Naive thymus-derived CD8-positive, alpha-beta T cell (primary cell): ENCODE measurements at places on chromosomes 7 and 10.
A peak's percentile ranks its signal among the peaks of the same experiment; 100 is the strongest.

- no peak for DNase-seq
Measured at GRCh38 chr7:50553973-50554372, 11.2 kb downstream of the DDC start.

DNA sequence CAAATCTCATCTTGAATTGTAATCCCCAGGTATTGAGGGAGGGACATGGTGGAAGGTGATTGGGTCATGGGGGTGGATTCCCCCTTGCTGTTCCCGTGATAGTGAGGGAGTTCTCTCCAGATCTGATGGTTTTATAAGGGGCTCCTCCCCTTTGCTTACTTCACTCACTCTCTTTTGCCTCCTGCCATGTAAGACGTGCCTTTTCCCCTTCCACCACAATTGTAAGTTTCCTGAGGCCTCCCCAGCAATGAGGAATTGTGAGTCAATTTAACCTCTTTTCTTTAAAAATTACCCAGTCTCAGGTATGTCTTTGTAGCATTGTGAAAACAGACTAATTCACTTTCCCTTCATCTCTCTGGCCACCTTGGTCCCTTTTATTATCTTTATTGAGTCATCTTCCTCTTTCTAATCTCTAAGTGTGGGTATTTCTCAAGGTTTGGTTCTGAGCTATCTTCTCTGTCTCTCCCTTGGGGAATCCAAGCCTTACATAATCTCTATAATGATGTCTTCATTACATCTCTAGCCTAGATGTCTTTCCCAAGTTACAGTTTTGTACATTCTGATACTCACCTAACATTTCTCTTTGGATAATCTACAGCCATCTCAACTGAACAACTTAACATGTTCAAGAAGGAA, 99.1 kb upstream of the JCAD start:
- DNase-seq: no peak

DNA sequence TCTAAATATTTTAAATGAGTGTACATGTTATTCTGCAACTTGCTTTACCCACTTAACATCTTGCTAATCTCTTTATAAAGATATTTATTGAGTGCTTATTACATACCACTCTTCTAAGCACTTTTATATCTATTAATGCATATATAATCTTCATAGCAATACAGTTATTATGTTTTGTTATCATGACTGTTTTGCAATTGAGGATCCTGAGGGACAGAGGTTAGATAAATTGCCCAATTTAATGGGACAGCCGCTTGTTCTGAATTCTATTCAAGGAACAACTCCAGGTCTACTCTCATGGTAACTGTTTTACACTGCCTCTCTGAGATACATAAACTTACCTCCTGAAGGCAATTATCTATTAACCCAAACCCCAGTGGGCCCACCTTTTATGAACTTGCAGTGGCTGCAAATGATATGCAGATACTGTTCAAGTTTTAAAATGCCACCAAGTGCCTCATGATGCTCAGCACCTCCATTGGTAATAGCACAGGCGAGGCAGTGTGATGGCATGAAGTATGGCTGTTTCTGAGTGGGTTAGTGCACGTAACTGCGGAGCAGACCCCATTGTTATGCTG, 60.5 kb downstream of the PON1 start:
- DNase-seq: no peak

GRCh38 chr7:94907026-94907810, at the start of gene PPP1R9A:
Gene PPP1R9A (plus strand): TSS chr7:94907594. CDS start chr7:94910114, 2,520 bp downstream.
- DNase-seq: no peak

- DNase-seq: no peak
Measured at GRCh38 chr10:17984056-17984455, 32.3 kb downstream of the SLC39A12 start.

GRCh38 chr10:79353726-79354125, 6.5 kb downstream of the PPIF start:
- no peak for DNase-seq

DNA sequence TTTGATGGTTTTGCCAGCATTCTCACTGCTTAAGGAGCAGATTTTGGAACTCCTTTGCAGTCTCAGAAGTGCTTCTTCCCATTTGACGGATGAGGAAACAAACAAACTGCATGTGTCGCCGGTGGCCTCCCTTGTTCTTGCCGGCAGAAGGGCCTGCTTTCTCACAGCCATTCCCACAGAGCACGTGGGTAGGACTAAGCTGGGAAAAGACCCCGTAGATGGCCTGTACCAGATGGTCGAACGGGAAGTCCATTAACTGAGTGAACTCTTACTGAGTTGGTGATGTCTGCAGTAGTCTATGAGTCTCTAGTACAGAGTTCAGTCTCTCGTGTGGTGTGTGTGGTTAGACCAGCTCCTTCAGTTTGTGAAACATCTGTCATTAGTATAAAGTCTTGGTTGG, 131.9 kb downstream of the TRRAP start:
- no peak for DNase-seq

GRCh38 chr10:100986952-100987684, at the start of the genes MRPL43 and TWNK:
Gene MRPL43 (minus strand): TSS chr10:100987497. CDS start chr10:100987443, 54 bp downstream.
Gene TWNK (plus strand): TSS chr10:100987543. CDS start chr10:100988211, 668 bp downstream.
- peak; percentile 81 for DNase-seq

- no peak for DNase-seq
Measured at GRCh38 chr10:2980791-2981360, 86.5 kb upstream of the PFKP start.

DNA sequence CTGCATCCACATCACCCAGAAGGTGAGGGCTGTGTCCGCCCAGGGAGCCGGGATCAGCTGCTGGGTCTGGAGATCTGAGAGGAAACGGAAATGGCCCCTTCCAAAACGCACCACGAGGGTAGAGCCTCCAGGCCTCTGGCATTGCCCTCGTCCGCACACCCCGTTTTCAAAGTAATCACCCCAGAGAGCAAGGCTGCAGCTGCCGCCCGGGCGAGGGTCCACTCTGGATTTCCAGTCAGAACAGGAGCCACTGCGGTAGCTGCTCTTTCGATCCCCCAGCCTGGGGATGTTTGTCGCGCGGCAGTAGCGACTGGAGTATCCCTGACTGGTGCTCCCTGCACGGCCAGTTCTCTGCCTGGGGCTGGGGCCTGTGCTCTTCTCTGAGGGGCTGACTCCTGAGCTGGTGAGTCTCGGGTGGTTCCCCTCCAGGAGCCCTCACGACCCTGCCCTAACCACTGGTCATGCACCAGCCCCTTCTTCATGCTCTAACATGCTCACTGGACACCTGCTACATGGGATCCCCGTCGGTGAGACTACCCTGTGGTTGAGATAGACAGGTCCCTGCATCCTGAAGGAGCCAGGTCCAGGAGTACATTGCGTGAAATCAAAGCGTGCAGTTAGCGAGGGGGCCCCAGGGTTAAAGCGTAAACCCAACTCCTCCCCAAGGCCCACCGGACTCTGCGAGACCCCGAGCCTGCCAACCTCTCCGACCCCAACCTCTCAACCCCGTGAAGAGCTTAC, 99.2 kb downstream of the FOXL3 start:
- peak; percentile 15 for DNase-seq

GRCh38 chr10:84659497-84660439, 331.4 kb downstream of the CCSER2 start:
- no peak for DNase-seq

- DNase-seq: no peak
Measured at GRCh38 chr10:75000748-75001321, 110.6 kb upstream of the SAMD8 start.

DNA sequence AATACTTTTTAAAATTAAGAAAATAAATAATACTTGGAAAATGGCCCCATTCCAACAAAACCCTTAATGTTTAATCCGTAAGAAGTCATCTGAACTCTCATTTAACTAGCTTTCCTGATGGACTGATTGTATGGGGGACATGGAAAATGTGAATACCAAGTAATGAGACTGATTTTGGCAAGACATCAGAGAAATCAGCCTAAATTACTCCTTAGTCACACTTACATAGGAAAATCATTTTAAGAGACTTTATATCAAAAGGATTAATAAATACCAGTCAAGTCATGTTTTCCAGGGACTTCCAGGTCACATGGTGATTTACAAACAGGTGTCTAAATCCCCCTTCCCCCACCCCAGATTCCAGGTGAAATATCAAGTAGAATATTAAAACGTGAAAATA, 58.2 kb downstream of the GRM8 start:
- no peak for DNase-seq

DNA sequence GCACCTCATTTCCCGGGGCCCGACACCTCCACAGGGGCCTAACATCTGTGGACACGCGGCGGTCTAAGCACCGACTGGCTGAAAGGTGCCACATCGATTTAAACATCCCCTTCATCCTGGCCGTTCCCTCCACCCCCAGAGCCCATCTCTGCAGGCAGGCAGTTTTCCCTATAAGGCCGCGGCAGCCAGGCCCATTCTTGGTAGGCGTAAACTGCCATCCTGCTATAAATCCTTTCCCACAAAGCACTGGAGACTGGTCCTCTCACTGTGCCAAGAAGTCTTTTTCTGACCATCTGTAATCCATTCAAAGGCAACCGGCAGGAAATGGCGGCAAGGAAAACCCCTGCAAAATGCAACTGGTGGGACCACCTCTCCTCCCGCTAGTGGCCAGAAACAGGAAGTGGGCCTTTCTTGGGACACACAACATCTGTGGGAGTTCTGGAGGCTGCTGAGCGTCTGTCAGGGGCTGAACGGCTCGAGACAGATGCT, 22.4 kb downstream of the ATXN7L1 start:
- DNase-seq: no peak

DNA sequence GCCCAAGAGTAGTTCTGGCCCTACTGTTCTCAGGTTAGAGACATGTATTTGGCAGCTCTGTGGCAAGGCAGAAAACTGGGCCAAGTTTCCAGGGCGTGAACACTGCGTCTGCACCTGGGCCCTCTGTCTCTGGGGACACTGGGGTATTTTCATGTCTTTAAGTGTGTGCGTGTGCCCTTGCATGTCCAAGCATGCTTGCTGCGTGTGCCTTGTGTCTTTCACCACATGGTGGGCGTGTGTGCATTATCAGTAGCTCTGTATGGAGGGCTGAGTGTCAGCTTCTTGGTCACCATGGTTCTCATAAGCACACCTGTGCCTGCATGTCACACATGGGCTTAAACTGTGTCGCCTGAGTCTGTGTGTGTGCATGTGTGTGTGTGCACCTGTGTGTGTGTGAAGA, 69.3 kb downstream of the HIPK2 start:
- no peak for DNase-seq

GRCh38 chr7:126659124-126659523, 593.6 kb downstream of the GRM8 start:
- no peak for DNase-seq

DNA sequence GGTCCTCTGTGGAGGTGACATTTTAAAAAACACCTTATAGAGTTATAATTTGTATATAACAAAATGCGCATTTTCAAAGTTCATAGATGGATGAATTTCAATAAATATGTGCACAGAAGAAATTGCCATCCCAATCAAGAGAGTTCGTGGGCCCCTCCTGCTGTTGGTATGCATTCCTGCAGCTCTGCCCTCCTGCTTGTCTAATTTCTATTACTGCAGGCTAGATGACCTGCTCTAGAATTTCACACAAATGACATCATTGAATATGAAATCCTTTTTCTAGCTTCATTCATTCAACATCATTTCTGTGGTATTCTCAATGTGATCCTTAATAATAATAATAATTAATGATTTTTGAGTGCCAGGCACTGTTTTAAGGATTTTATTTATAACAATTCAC, 348.2 kb downstream of the SDK1 start:
- DNase-seq: no peak

DNA sequence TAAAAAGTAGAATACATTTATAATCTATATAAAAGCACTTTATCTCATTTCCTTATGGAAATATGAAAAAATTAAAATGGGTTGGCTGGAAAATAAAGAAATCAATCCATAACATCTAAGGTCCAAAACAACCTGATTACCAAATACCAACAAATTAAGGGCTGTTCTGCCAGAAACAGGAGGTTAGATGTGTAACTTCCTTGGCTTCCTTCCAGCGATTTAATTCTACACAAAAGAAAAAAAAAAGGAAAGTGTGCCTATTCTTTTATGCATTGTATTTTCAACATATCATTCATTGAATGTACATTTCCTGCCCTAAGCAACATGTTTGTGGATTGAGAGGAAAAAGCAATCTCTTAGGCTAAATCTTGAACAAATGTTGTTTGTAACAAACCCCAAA, 36.2 kb upstream of the USP6NL start:
- no peak for DNase-seq

- DNase-seq: no peak
Measured at GRCh38 chr7:29322023-29322712, 127.6 kb downstream of the CHN2 start.

DNA sequence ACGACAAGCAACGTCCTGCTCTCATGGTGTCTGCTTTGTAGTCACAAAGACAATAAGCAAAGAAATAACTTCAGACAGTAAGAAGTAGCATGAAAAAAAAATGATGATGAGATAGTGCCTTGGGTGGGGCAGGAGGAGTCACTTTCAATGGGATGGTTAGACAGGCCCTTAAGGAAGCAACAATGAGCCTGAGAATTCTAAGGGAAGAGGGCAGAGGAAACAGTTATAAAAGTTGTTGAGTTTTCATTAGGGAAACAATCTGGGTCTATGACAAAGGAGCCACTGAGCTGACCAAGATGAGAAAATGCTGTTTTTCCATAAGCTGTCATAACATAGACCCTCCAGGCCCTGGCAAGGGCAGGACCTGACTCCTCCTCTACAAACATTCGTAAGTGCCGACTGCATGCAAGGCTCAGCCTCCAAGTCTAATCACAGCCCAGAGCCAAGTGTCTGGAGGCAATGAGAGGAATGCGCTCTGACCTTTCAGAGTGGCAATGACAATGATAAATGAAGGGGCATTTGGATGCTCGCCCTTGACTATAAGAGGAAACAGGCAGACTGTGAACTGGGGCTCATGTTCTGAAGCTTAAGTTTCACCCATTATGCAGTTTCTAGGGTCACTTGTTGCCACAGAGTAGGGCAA, 43.7 kb downstream of the PPP1R3C start:
- no peak for DNase-seq

- no peak for DNase-seq
Measured at GRCh38 chr7:7882888-7883287, 85.7 kb upstream of the GLCCI1 start.

DNA sequence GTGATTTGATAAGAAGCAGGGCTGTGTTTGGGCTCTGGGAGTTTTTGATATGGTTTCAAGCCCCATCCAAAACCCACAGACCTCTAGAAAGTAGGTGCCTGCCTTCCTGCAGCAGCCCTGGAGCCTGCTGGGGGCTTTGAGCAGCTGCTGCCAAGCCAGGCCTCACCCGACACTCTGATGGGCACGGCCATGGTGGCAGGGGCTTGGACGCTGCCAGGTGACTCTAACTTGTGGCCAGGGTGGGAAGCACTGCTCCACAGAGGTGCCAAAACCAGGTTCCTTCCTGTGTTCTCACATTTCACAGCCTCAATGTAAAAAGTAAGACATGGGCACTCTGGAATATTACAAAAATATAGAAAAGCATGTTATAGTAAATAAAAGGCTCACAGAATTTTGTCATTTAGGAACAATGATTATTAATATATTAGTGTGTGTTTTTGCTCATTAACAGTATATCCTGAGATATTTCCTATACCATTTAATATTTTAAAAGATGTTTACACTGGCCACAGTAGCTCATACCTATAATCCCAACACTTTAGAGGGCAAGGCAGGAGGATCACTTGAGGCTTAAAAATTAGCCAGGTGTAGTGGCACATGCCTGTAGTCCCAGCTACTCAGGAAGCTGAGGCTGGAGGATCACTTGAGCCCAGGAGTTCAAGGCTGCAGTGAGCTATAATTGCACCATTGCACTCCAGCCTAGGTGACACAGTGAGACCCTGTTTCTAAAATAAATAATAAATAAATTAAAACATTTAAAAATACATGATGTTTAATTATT, 95.1 kb downstream of the EGFR start:
- no peak for DNase-seq
